Pancreas (tissue), 10 donors: ENCODE measurements at places on chromosomes 12 and 14.

- H3K36me3 ChIP-seq = peaks cover 6% of the 10 kb centered on the region
- no peak overlapping the region for H3K27ac ChIP-seq
- no peak for DNase-seq
- peak overlapping the region; percentile 40 for H3K4me3 ChIP-seq
Measured at GRCh38 chr12:123388951-123389559, 5.1 kb downstream of the KMT5A start.

DNA sequence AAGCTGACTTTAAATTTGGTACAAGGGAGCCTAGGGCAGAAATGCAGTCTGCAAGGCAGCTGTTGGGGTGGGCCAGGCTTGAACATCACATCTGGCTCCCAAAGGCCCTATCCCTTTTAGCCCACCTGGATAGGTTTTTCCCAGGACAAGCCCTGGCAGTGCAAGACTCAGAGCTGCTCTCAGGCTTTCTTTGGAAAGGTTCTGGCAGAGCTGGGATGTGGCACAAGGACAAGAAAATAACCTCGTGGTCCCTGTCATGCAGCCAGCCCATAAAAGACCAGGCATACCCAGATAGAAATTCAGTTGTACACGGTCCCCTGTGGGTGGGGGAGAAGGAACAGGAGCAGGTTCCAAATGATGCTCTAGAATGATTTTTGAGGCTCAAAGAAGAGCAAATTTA, 206.9 kb downstream of the TTC7B start:
- no peaks in the 10 kb centered on the region for H3K4me1 ChIP-seq
- H3K36me3 ChIP-seq = no peaks in the 10 kb centered on the region
- no peaks in the 10 kb centered on the region for H3K27me3 ChIP-seq
- no peak overlapping the region for H3K4me3 ChIP-seq

GRCh38 chr12:50545786-50546185, 41.0 kb downstream of the DIP2B start:
- no peak overlapping the region for H3K4me3 ChIP-seq
- H3K27me3 ChIP-seq = no peaks in the 10 kb centered on the region
- H3K27ac ChIP-seq = peak overlapping the region; percentile 9
- no peaks in the 10 kb centered on the region for H3K36me3 ChIP-seq

- no peak overlapping the region for H3K4me3 ChIP-seq
- H3K36me3 ChIP-seq = no peaks in the 10 kb centered on the region
- no peaks in the 10 kb centered on the region for H3K27me3 ChIP-seq
- no peak for DNase-seq
Measured at GRCh38 chr14:92514844-92515514, 1.4 kb downstream of the RIN3 start.

- peak overlapping the region; percentile 46 for H3K4me3 ChIP-seq
- no peaks in the 10 kb centered on the region for H3K36me3 ChIP-seq
- no peak for DNase-seq
- H3K4me1 ChIP-seq = no peaks in the 10 kb centered on the region
Measured at GRCh38 chr14:73713206-73713802, 880 bp downstream of the PNMA1 start.

- H3K27me3 ChIP-seq = no peaks in the 10 kb centered on the region
- no peak for DNase-seq
- H3K36me3 ChIP-seq = no peaks in the 10 kb centered on the region
- no peak overlapping the region for H3K4me3 ChIP-seq
- H3K4me1 ChIP-seq = no peaks in the 10 kb centered on the region
Measured at GRCh38 chr12:84973026-84973425, 60.4 kb upstream of the SLC6A15 start.

DNA sequence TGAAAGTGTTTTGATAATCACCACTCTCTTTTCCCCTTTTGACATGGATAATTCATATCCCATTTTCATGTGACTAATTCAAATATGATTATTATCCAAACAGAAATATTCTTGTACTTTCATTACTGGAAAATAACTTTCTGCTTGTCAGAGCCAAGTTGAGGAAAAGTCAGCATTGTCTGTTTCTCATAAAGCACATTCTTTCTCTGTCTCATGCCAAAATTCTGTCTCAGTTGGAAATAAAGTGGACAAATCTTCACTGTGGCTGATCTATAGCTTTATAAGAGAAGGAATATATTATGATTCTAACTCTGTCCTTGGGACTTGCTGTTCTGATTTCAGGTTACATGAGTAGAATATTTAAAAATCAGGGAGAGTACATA, 22.7 kb upstream of the PRICKLE1 start:
- no peak for DNase-seq
- no peak overlapping the region for H3K4me3 ChIP-seq
- H3K27ac ChIP-seq = no peak overlapping the region
- no peaks in the 10 kb centered on the region for H3K36me3 ChIP-seq
- no peaks in the 10 kb centered on the region for H3K4me1 ChIP-seq

DNA sequence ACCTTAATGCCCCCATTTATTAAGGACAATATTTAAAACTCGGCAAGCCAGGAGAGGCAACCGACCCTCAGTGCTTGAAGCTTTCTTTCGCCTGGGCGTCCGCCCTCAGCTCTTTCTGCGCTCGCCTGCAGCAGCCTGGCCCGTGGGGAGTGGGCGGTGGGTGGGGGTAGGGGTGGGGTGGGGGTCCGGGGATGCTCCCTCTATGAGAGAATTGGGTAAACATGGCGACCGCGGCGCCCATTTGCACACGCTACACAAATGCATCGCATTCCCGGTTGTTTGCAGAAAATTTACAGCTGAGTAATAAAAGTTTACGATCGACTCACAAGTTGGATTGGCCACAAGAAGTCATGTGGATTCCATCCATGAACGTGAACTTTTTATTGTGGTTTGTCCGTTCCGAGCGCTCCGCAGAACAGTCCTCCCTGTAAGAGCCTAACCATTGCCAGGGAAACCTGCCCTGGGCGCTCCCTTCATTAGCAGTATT, 7.7 kb downstream of the HOXC8 start:
- no peak overlapping the region for H3K27ac ChIP-seq
- peaks cover 16% of the 10 kb centered on the region for H3K27me3 ChIP-seq
- no peak for DNase-seq
- H3K4me1 ChIP-seq = no peaks in the 10 kb centered on the region

DNA sequence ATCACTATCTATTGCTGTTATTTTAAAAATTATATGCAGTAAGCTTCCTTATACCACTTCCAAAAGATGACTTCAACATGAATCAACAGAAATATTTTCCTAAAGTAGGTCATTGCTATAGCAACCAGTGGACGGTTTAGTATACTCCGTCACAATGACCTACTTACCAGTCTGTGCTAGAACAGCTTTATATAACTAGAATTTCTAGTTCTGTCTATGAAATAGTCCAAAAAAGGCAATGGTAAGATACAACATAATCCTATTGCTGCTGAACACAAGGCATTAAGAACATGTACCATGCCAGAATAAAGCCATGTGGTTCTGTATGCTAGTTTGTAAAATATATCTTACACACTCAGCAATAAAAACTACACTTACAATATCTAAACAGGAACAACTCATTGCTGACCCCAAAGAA, 40.7 kb upstream of the MTERF2 start:
- no peaks in the 10 kb centered on the region for H3K36me3 ChIP-seq
- peaks cover 29% of the 10 kb centered on the region for H3K4me1 ChIP-seq
- no peak for DNase-seq
- no peak overlapping the region for H3K4me3 ChIP-seq
- no peaks in the 10 kb centered on the region for H3K27me3 ChIP-seq
- H3K27ac ChIP-seq = peak overlapping the region; percentile 92

DNA sequence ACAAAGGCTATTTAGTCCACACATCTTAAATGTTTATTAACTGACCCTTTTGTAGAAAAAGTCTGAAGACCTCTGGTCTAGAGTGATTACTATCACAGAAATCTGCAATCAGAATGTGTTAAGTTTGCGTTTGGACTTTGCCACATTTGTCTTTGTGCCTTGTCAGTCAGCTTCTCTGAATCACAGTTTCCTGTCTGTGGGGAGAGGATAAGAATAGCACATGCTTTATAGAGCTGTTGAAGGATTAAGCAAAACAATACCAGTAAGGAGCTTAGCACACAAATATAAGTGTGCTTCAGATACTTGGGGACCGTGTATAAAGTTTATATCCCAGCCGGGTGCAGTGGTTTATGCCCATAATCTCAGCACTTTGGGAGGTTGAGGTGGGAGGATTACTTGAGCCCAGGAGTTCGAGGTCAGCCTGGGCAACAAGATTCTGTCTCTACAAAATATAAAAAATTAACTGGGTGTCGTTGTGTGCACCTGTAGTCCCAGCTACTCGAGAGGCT, 63.0 kb upstream of the BTG1 start:
- no peaks in the 10 kb centered on the region for H3K36me3 ChIP-seq
- DNase-seq = no peak
- H3K27me3 ChIP-seq = no peaks in the 10 kb centered on the region
- no peak overlapping the region for H3K4me3 ChIP-seq
- H3K27ac ChIP-seq = peak overlapping the region; percentile 28

DNA sequence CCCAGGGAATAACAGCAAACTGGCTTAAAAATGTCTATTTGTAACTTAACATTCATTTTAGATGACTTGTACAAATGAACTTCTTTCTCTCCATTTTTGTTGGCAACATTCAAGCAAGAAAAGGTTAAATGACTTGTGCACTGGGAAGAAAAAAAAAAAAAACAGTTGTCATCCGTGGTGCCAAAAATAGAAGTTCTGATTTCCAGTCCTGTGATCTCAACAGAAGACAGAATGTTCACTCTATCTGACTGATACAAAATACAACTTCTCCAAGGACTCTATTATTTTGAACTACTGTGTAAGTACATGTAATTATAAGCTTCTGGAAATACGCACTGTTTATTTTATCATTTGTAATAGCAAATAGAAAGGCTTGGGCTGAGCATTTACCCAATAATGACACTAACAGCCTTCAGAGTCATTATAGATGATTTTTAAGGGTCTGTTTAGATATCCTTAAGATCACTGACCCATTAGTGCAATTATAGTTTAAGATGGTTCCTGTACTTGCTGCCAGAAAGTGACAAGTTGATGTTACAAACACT, 59.9 kb downstream of the LIN7A start:
- DNase-seq = no peak
- H3K27me3 ChIP-seq = no peaks in the 10 kb centered on the region
- no peaks in the 10 kb centered on the region for H3K36me3 ChIP-seq

DNA sequence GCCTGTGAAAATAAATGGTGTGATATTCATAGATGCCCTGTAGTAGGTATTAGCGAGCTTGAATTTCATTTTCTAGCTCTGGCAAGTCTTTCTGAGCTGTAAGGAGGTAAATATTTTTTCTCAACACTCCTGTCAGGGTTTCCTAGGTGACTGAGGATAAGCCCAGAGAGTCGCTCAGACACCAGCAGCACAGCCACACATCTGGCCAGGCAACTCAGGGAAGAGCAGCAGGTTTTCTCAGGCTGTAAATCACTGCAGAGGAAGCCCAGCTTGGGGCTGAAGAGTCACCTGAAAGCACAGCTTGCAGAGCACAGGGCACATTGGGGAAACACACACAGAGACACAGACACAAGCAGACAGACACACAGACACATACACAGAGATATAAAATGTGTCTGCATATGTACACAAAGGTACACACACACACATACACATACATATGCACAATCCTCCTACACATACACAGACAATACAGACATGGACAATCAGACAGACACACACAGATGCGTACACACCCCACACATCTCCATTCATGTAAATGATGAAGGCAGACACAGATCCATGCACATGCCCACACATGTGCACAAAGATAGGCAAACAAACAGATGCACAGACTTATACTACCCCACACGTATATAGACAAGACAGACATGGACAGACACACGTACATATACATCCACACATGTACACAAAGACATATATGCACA, 232.0 kb upstream of the TMTC1 start:
- H3K4me1 ChIP-seq = no peaks in the 10 kb centered on the region
- DNase-seq = no peak
- no peaks in the 10 kb centered on the region for H3K27me3 ChIP-seq

DNA sequence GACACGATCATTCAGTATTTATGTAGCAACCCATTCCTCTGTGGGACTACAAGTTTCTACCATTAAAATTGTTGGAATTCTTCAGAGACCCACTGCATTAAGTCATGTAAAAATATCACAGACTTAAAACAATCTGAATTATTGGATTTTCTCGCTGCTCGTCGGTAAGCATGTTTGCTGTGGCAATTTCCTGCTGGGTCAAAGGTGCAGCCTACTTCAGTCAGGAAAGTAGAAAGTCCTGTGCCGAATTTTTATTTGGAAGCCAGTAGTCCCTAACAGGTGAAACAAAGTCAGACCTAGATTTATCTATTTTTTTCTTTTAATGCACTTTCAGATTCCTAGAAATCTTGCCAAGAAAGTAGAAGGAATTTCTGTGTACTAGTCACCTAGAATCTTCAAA, 110.4 kb upstream of the MYL2 start:
- no peak overlapping the region for H3K27ac ChIP-seq
- H3K27me3 ChIP-seq = peaks cover 11% of the 10 kb centered on the region
- H3K4me1 ChIP-seq = no peaks in the 10 kb centered on the region
- no peak for DNase-seq
- no peak overlapping the region for H3K4me3 ChIP-seq

- H3K27me3 ChIP-seq = no peaks in the 10 kb centered on the region
- no peaks in the 10 kb centered on the region for H3K36me3 ChIP-seq
- no peak for DNase-seq
- H3K27ac ChIP-seq = no peak overlapping the region
- no peaks in the 10 kb centered on the region for H3K4me1 ChIP-seq
- no peak overlapping the region for H3K4me3 ChIP-seq
Measured at GRCh38 chr12:126337556-126338441, 1272.6 kb downstream of the AACS start.

- H3K36me3 ChIP-seq = no peaks in the 10 kb centered on the region
- no peaks in the 10 kb centered on the region for H3K27me3 ChIP-seq
- H3K27ac ChIP-seq = no peak overlapping the region
Measured at GRCh38 chr12:1502831-1503230, 91.5 kb downstream of the FBXL14 start.

- no peak for DNase-seq
- H3K27me3 ChIP-seq = no peaks in the 10 kb centered on the region
- no peak overlapping the region for H3K4me3 ChIP-seq
- no peak overlapping the region for H3K27ac ChIP-seq
- H3K4me1 ChIP-seq = peaks cover 6% of the 10 kb centered on the region
Measured at GRCh38 chr14:74649167-74649566, 37.1 kb upstream of the LTBP2 start.

GRCh38 chr12:57148469-57149244, 1.2 kb upstream of the LRP1-AS start:
- no peak overlapping the region for H3K27ac ChIP-seq
- no peak overlapping the region for H3K4me3 ChIP-seq
- H3K27me3 ChIP-seq = no peaks in the 10 kb centered on the region
- no peaks in the 10 kb centered on the region for H3K36me3 ChIP-seq

DNA sequence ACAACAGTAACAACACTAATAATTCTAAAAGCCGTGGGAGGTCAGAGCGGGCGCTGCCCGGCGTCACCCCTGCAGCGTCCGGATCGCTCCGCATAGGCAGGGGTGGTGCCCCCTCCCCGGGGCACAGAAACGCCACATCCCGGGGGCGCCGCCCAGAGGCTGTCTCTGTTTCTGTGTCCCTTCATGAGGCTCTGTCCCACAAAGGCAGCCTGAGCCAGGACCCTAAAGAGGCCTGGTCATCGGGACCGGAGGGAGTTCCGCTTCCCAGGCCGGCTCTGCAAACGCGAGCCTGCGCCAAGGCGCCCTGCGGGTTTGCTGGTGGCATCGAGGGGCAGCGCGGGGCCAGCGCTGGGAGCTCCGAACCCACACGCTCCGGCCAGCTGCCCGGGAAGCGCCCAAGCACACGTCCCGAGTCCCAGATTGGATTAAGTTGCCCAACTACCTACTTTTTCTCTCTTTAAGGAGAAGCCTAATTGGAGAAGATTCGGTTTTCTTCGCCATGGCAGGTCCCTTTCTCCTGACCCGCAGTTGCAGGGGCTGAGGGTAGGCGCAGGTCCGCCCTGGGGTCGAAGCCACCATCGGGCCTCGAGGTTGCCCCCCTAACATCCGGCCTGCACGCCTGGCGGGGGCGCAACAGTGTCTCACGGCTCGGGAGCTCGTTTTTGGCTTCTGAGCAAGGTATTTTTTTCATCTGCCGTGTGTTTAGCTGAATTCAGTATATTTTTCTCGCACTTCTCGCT, 421.7 kb downstream of the VRK1 start:
- peaks cover 7% of the 10 kb centered on the region for H3K4me1 ChIP-seq
- H3K4me3 ChIP-seq = no peak overlapping the region
- peaks cover 10% of the 10 kb centered on the region for H3K27me3 ChIP-seq
- H3K27ac ChIP-seq = no peak overlapping the region
